Dermis blood vessel endothelial cell (primary cell): ENCODE measurements at places on chromosomes 6 and 20.

GRCh38 chr20:10315138-10315537 is 96.5 kb downstream of the SNAP25 start:
- DNase-seq, result no peak

DNA sequence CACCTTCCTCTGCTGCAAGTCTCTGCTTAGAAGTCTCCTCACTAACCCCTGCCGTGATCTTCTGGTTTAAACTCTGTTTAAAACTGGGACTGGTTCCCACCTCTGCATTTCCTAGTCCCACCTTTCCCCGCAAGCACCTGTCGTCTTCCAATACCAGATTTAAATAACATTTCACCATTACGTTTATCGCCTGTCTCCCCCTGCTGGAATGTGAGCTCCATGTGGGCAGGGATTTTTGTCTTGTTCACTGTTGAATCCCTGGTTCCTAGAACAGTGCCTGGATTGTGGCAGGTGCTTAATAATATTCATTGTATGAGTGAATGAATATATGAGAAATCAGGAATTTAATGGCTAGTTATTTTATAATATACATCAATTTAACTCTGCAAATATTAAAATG is 2.7 kb downstream of the GUCA1A start:
- DNase-seq, result peak; percentile 23

DNA sequence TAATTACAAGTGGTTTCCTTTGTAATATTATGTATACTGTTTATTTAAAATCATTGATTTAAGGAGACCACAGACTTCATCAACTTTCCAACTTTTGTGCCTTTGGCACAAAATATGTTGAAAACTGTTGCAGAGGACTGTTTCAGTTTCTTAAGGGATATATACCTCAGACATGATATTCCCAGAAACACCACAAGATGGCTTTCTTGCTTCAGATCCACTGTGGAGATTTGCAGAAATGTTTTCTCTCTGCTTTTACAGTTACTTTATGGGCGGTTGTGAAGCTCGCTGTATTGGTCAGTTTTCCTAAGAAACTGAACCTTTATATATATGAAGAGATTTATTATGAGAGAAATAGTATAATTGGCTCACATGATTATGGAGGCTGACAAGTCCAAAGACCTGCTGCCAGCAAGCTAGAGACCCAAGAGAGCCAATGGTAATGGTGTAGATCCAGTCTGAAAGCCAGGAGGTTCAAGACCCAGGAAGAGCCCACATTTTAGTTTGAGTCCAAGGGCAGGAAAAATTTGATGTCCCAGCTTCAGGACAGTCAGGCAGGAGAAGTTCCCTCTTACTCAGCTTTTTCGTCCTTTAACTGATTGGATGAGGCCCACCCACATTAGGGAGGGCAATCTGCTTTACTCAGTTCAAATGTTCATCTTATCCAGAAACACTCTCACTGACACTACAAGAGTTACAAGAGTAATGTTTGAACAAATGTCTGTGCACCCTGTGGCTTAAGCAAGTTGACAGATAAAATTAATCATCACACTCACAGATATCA is 12.8 kb downstream of the ME1 start:
- DNase-seq, result peak; percentile 72

- no peak for DNase-seq
Observed at GRCh38 chr6:44388135-44388487, 605 bp downstream of the CDC5L start.

- DNase-seq, result peak; percentile 2
Observed at GRCh38 chr6:25342802-25343201, 63.6 kb downstream of the CARMIL1 start.

- no peak for DNase-seq
Observed at GRCh38 chr20:10476319-10476724, 41.2 kb downstream of the SLX4IP start.

DNA sequence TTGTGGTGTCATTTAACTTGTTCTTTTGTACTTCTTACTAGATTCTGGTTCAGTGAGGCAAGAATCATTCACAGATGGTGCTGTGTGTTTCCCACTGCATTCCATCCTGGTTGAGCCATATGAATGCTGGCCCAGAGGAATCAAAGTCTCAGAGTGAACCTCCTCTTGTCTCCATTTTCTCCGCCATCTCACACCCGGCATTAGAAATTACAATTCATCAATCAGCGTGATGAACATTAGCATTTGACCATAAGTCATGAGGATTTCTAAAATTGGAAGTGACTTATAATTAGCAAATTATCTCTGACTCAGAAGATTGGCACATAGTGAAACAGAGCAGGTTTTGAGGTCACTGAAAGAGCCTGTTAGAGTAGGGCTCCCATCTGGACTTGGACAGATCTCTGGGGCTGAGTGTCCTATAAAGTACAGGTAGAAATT is 25.2 kb downstream of the TNFAIP3 start:
- no peak for DNase-seq
